Kidney epithelial cell (primary cell): ENCODE measurements at places on chromosomes 2 and 18.

- no peak for DNase-seq
These were observed 81.5 kb upstream of the EML6 start for GRCh38 chr2:54641988-54642387.

- DNase-seq: no peak
These were observed 91.9 kb upstream of the RASGRP3 start for GRCh38 chr2:33384599-33384961.

DNA sequence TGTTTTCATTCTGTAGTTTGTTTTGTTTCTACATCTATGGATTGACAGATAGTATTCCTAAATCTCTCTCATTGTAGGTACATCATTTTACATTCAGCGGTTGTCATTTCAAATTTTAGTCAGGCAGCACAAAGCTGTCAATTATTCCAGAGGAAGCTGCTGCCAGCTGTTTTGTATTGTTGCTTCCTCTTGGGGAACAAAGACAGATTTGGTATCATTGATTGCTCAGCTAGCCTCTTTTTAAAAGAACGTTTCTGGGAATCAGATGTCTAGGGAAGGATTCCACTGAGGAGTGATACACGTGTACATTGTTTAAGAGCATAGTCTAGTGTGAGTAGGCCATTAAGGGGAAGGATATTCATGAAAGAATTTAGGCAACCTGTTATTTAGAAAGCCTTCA lies 145.8 kb downstream of the AGPS start:
- no peak for DNase-seq

- DNase-seq: no peak
These were observed 40.2 kb downstream of the NIFK start for GRCh38 chr2:121696410-121696930.

DNA sequence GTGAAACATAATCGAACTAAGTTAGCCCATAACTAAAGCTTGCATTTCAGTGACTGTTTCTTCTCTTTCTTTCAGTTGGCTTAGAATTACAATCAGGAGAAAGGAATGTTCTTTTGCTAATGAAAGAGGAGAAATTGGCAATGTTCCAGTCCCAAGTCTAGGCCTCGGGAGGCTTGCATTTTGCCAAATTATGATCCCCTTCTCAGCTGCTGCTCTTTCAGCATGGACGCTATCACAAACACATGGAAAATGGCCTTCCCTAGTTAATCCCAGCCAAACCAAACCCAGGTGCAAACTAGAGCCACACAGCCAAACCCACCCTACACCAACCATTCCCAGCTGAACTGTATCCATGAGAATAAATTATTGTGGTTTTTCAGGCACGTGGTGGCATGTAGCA lies 605.2 kb upstream of the LRRTM4 start:
- no peak for DNase-seq

- DNase-seq: no peak
These were observed 678.8 kb downstream of the KCNJ3 start for GRCh38 chr2:155377266-155377680.

DNA sequence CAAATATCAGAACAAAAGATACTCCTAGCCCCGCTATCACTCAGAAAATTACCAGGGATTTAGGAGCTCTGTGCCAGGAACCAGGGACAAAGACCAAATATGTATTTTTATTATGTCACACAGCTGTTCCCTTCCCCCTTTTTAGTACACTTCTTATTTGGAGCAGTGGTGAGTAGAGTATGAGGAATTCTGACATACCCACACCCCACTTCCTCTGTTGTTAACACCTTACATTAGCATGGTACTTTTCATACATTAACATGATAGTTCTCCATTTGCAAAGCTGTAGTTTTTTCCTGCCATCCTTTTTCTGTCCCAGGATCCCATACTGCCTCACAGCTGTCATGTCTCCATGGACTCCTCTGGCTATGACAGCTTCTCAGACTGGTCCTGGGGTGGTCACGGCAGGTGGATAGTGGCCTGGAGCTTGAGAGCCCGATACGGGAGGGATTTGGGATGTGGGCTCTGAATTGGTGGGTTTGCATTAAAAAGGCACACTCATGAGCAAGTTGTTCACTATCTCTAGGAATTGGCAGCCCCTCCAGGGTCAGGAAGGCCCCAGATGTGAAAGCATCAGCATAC lies 100.2 kb downstream of the SH3RF3 start:
- DNase-seq: no peak

- DNase-seq: no peak
These were observed 151.0 kb downstream of the TPO start for GRCh38 chr2:1563943-1564891.

DNA sequence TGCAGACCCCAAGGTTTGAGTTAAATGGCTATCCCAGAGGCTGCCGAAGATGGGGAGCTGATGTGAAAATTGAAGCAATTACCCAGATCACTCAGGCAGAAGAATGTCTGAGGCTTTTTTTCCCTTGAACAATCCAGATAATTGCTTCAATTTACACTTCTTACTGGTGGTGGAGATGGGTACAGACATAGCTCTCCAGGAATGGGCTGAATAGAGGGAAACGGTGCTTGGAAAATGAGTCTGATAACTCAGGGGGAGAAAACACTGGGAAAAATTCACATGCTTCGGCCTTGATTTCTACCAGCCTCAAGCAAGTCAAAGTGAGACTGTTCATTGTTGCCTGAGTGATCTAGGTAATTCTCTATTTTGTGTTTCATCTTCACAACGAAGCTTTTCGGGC lies 9.5 kb upstream of the KIF5C start:
- no peak for DNase-seq

- no peak for DNase-seq
These were observed 60.1 kb downstream of the ARHGEF4 start for GRCh38 chr2:130896813-130897212.

DNA sequence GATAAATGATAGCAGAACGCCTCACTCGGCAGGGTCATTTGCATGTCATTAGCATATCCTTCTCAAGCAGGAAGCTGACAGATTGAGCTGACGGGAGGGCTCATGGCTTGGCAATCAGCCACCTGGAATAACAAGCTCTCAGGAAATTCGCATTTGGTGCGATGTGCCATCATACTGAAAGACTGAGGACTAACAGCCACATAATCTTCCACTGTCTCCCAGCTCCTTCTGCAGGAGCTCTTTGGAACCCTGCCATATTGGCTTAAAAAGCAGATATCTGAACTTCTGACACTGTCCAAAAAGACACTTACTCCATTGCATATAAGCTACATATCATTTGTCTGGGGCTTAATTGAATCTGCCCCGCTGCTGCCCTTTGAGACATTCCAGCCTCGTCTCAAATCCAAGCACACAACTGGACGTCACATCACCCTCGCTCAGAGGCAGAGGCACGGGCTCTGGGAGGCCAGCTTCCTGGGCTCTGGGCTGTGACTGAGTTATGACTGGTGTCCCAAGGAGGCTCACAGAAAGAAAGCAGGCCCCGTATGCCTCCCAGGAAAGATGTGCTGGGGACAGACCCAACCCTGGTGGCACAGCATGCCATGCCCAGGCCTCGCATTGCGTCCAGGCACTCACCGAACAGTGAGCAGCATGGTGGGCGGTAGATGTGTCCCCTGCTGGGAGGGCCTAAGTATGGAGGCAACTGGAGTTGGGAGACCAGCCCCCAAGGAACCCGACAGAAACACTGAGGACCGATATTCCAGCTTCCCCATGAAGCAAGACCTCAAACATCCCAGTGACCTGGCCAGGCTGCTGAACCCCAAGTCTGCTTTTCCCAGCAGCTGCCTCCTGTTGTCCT lies 228.0 kb downstream of the ATAD2B start:
- no peak for DNase-seq

DNA sequence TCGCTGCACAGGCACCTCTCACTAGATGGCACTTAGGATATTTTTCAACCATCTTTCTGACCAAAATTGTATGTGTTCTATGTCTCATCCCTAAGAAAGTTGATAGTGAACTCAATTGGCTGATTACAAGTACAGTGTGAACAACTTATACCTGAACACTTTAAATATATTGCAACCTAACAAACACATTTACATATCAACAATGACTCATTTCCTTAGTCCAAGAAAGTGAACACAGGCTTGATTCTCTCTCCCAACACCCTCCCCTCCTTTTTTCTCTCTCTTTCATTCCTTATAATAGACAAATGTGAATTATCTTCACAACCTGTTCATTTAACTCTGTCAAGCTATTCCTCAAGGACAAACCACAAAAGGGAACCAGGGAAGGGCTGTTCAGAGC lies 192.0 kb downstream of the SLC8A1 start:
- DNase-seq: no peak

DNA sequence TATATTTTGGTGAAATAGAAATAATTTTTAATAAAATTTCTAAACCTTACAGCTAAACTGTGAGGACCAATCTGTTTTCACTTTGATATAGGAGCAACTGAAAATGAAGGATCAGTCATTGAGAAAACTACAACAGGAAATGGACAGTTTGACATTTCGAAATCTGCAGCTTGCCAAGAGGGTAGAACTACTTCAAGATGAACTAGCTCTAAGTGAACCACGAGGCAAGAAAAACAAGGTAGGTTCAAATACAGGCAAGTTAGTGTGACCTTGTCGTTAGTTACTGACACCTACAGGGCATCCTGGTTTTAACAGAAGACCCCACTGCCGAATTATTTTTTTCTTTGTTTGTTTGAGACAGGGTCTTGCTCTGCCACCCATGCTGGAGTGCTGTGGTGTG lies 75.5 kb upstream of the STON1 start:
- no peak for DNase-seq

GRCh38 chr2:16855183-16855582 lies 189.5 kb upstream of the CYRIA start:
- no peak for DNase-seq
